ENCODE measurements at places on chromosomes 2 and 18.

- DNase-seq = no peak
Observed at GRCh38 chr2:144942516-144943256, 422.8 kb upstream of the ZEB2 start.

GRCh38 chr2:203960811-203961210, 24.2 kb downstream of the ICOS start:
- no peak for DNase-seq

- DNase-seq = no peak
Observed at GRCh38 chr2:18077704-18078103, 199.2 kb downstream of the KCNS3 start.

DNA sequence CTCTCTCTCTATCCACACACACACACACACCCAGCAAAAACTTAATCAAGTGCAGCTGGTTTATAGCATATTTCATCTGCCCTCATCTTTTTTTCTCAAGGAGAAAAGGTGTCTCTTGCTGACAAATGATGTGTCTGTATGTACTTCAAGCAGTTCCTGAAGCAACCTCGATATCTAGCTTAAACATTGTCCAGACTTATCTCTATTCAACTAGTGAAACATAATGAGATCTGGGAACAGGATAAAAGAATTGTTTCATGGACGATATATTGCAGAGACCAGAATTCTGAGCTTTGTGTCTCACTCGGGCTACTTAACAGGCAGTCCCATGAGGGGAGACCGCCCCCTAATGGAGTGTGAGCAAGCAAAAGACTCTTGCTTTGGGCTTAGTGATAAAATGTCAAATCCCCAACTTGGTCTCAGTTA, 929.2 kb upstream of the SOX11 start:
- no peak for DNase-seq

DNA sequence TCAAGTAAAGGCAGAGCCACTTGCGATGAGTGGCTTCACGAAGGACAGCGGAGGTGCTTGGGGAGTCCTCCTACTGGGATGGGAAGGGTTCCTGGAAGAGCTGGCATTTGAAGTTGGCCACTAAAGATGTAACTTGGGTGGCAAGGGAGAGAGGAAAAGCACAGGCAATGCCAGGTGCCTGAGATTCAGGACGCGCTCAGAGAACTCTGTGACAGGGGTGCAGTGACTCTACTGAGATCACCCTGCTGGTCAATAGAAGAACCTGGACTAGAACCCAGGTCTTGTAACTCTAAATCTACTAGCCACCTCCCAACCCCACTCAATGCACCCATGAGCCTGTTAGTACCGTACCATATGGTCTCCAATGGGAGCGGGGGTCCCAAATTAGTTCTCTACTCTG, 5.4 kb upstream of the GRHL1 start:
- DNase-seq = no peak

DNA sequence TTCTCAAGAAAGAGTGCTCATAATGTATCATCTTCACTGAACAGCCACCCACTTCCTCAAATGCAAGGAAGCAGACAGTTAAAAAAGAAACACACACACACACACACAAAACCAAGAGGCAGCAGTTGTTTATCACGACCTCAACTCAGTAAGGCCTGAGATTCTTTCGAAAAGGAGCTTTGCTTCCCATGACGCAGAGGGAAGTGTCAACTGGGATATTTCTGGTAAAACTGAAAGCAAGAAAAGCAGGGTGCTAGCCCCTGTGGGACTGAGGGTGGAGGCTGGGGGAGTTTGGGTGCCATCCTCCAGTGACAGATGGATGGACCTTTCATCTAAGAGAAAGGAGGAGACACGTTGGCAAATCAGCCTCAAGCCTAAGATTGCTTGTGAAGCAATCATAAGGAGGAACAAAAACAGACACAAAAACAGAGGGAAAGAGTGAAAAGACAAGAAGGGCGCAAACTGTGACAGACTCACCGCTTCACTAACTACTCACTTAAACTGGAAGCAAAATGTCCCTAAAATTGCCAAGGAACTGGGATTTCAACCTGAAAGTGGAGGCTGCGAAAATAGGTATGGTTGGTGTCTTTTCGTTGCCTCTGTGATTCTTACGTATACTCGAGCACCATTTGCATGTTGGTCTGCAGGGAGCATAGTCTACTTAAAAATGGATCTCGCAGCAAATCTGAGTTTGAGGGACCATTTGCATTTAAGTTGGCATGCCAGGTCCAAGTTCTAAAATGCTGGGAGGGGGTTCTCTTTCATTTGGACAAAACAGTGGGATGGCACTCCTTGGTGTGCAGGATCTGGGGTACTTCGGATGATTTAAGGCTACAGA, at the start of gene ARHGAP25:
TSS of gene ARHGAP25 (plus strand) at position 124 of the 838 bp plus-strand sequence. CDS start at position 513, 389 bp downstream.
- no peak for DNase-seq

GRCh38 chr18:22637787-22638186, 220.1 kb upstream of the CTAGE1 start:
- DNase-seq = no peak

DNA sequence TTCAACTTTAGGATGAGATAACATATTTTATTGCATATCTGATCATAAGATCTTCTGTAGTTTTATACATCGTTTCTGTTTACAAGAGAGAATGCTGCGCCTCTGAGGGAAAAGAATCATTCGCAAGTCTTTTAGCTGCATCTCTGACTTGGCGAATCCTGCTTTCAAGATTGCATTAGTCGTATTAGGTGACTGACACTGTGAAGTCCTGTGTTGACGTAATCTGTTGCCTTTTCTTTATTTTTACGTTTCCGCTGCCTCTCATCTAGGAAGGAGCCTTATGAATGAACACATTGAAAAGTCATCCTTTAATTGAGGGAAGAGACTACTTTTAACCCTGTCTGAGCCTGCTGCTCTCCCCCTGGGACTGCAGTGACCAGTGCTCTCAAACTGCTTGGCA, 101.5 kb downstream of the LDLRAD4 start:
- DNase-seq = no peak

- DNase-seq = no peak
Observed at GRCh38 chr2:32278478-32278853, 762 bp downstream of the YIPF4 start.

Data from dorsolateral prefrontal cortex (tissue), 122 donors.